ENCODE measurements at places on chromosomes 1 and 21.

DNA sequence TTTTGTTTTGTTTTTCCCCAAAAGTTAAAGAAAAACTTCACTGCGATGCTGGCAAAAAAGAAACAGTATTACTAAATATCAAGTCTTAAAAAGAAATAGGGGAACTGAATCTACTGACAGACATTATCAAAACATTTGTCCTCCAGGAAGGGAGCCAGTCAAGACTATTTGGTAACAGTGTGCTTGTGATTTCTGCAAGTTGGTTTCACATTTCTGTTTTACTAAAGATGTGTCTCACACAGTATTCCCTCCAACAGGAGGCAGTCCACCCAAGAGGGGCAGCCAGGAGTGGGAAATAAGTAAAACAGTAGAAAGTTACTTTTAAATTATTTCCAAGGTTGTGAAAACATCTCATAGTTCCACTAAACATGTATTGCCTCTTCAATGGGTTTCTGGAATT, 74.4 kb upstream of the SDC3 start:
- no peak for DNase-seq

DNA sequence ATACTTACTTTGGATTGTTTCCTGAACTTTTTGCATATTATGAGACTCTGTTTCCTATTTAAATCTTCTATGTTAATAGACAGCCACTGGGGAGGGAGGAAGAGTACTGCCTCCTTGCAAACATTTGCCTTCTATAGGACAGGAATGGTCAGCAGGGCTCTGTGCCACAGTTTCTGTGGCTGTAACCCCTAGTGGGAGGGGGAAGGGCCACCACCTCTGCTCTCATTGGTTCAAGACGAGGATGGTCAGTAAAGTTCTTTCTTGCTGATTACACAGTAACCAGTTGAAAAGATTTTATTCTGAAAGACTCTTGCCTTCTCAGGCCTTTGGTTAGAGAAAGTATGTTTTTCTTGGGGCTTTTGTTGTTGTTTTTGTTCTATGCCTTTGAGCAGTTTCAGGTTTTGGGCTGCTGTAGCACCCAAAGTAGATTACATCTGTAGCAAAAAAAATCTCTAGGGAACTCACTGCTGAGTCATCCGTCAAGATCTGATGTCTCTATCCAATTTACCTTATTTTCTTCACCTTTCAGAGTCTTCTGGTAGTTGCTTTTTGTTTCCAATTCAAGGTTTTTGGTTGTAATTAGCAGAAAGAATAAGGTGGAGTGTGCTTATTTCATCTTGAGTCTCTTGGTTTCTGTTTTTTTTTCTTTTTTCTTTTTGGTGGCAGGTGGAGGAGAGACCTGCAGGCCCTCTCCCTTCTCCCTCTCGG, 23.1 kb downstream of the SLC35A3 start:
- no peak for DNase-seq

DNA sequence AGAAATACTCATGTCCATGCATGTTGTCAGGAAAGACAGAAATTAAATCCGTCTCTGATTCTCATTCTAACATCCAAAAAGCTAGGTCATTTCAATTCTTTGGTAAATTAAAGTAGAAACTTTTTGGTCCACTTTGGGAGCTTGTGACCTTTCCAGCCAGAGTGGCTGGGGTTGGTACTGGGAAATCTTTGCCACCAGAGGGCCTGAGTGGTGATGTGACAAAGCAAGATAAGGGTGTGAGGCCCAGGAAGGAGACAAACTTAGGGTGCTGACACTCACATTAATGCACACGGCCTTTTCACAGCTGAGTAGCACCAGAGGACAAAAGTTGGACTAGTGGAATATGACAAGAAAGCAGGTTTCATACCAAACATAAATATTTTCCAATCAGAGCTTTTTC, 144.3 kb downstream of the DNM3 start:
- no peak for DNase-seq

GRCh38 chr1:109252893-109253802, 3.8 kb downstream of the CELSR2 start:
- DNase-seq, result no peak

DNA sequence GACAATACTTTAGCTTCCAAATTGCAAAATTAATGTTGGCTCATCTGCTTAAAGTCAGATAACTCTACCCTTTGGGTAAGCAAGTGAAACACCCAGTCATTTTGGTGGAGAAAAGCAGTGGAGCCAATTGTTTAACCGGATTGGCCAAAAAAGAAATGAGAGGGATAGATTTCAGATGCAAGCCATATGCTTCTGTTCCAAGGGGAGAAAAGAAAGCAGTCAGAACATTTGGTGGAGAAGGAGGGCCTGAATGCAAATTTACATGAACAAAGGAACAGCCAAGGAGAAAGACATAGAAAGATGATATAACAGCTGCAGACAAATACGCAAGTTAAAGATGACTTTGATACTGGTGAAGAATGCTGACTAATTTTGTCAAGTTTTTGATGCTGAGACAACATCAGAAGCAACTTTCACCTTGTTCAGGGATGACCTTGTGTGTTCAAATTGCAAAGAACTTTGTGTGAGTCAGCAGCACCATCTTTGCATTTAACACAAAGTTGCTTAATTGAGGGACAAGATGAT, 173.1 kb downstream of the TGFB2 start:
- DNase-seq, result no peak

- no peak for DNase-seq
These were observed 39.9 kb downstream of the ODF2L start for GRCh38 chr1:86356247-86356646.

- peak; percentile 47 for DNase-seq
These were observed 21.4 kb downstream of the COL6A1 start for GRCh38 chr21:46002841-46003574.

DNA sequence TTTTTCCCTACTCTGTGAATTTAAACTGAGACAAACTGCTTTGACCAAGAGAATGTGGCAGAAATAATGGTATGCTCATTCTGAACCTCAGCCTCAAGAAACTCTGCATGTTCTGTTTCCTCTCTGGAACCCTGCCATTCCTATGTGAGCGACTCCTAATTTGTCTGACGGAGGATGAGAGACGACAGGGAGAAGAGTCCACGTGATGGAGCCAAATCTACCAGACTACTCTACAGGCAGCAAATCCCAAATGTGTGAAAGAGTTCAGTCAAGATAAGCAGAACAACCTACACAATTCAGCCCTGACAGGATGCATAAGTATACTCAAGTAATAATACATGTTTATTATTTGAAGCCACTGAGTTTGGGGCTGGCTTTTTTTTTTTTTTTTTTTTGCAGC, 153.5 kb downstream of the DPYD start:
- DNase-seq, result no peak

DNA sequence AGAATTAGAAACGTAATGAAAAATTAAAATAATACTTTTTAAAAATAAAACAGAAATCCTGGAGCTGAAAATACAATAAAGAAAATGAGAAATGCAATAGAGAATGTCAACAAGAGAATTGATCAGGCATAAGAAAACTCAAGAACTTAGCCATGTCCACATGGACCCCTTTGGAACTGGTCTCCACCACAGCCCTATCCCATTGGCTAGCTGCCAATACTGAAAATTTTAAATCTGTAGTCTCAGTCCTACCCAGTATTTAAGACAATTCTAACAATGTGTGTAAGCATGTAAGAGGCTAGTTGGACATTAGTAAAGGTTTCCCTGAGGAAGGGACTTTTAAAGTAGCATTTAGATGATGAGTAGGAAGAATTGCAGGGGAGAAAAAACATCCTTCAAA, 25.8 kb upstream of the RRP15 start:
- no peak for DNase-seq

DNA sequence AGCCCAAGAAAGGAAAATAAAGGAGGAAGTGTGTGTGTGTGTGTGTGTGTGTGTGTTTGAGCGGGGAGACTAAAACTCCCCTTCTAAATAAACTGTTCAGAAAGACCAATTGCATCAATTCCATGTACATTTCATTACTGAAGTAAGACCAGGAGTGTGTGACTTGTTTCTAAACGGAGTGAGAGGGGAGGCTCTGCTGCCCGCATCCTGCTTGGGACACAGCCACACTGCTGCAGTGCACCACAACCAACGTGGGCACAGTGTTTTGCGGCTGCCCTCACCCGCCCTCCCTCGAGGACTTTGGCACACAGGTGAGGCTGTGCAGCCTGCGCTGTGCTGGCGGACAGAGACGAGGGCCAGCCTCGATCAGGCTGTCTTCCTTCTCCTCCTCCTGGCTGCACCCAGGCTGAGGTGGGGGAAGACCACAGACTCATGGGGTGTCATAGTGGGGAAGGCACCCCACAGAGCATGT, 31.0 kb upstream of the H6PD start:
- no peak for DNase-seq

- DNase-seq, result peak; percentile 39
These were observed 426.6 kb downstream of the DUSP10 start for GRCh38 chr1:221315330-221315729.

GRCh38 chr1:31782421-31783410, 18.6 kb upstream of the ADGRB2 start:
- DNase-seq, result no peak

DNA sequence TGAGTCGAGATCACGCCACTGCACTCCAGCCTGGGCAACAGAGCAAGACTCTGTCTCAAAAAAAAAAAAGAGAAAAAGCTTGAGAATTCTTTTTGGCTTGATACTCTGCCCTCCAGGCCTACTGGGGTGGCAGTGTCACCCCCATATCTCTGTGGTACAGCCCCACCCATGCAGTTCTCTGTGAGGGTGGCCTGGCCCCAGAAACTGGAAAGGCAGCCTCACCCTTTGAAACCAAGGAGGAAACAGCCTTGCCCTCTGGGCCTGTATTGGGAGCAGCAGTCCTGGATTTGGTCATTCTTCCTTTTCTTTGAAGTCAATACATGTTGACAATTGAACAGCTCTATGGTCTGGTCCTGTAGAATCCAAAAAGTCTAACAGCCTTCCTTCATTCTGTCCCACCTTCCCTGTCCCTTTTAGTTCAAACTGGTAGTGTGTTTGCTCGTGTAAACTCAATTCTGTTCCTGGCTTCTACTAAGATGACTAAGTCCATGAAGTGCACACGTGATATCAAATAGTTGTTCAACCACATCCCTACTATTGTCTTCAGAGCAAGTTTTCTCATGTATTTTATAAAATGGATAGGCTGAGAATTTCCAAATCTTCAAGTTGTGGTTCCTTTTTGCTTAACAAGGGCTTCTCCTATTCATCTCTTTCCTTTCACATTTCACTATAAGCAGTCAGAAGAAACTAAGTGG, 13.2 kb downstream of the ST7L start:
- no peak for DNase-seq

GRCh38 chr1:234111458-234112142, 207.1 kb downstream of the SLC35F3 start:
- DNase-seq, result no peak

DNA sequence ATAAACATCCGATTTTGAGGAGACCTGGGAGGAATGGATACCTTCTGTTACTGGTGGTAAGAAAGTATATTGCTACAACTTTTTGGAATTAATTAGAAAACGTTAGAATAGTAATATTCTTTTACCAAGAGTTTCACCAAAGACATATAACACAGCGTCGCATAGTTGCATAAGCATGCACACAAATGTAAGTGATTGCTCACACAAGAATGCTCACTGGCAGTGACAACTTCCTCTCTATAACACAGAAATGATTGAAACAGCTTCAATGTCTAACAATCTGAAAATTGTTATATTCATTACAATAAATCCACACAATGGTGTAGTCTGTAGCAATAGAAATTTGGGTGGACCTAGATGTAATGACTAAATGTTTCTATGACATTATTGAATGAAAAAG, 998.6 kb downstream of the TTLL7 start:
- no peak for DNase-seq

GRCh38 chr1:51330331-51331201, at the start of gene TTC39A:
TSS of gene TTC39A (minus strand) at chr1:51330562. CDS start at chr1:51330477, 85 bp downstream.
- DNase-seq, result no peak

DNA sequence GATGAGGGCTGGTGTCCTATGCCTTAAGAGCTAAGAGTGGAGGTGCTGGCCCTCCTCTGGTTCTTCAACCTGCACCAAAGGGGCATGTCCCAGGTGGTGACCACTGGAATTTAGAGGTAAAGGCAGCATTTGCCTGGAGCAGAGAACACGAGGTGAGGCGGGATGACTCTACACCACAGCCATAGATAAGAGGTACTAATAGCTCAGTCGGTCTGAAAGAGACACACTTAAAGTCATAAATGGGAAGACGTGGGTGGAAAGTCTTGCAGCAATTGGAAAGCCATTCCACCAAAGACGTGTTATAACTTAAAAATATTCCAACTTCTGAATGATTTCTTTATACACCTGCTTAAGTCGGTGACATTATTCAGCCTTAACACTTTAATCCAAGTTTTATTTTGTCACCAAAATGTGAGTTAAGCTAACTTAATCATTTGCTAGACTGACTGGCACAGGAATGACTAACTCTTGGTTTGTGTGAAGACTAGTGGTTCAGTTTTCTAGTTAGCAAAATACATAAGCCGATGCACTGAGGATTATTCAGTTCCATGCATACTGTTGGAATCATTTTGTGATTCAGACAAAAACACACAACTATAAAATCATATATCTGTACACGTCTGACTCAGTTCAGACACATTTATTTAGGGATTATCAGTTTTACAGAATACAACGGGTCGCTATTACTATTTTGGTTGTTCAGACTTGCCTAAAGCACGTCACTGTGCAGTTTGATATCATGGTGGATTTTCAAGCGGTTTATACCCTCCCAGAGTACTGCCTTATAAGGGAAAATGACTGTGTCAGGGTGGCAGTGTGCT, 4.6 kb upstream of the ETS2 start:
- DNase-seq, result no peak

- DNase-seq, result no peak
These were observed 289.4 kb upstream of the FMN2 start for GRCh38 chr1:239802275-239802674.

DNA sequence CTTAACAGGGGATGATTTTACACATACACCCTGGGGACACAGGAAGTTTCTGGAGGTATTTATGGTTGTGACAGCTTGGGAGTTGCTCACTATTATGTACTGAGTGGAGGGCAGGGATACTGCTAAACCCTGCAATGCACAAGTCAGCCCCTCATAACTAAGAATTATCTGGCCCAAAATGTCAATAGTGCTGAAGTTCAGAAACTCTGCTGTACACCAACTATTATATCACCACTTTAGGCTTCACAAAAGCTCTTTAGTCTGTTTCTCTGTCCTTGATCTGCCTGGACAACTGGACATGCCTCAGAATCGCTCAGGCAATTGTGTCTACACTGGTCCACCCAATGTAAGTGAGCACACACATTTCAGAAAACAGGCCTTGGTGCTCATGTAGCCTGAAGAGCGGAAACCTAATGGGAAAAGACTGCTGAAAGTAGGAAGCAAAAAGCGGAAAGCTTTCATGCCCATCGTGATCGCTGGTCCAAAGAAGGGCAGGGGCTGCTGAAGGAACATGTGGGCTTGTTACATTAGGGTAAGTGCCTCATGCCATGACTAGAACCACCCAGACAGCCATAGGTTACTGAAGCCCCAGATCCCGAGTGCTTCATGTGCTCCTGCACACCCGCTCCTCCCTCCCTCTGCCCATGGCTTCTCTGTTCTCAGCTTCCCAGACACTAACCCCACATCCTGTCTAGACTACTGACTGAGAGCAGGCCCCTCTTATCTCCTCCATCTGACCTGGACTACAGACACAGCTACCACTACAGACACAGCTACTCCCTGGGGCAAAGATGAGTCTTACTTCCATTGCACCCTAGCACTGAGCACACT, 73.5 kb downstream of the LRIG2 start:
- no peak for DNase-seq
